ENCODE measurements at places on chromosomes 3 and 15.
A peak's percentile ranks its signal among the peaks of the same experiment; 100 is the strongest.

DNA sequence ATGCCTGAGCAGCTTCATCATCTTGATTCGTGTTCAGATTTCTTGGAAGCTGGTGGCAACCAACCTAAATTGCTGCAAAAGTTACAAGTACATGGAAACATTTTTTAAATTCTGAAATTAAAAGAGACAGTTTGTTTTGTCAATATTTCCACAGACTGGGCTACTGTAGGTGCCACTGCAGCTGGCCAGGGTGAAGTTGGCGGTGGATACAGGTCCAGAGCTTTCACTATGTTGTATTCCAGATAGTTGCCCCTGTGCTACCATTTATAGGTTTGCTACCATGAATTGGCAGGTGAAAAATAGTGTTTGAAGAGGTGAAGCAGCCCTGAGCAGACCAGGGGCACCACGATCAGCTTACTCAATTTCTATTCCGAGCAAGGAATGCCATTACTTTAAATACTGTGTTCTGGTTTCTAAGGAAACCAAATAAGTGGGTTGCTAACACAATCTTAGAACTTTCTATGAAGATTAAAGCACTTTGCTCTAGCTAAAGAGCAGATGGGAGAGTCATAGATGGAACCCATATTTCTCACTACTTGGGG lies 21.2 kb upstream of the SHC4 start:
- no peak for DNase-seq

- no peak for DNase-seq
These were observed 491.8 kb downstream of the ZPLD1 start for GRCh38 chr3:102926618-102927017.

DNA sequence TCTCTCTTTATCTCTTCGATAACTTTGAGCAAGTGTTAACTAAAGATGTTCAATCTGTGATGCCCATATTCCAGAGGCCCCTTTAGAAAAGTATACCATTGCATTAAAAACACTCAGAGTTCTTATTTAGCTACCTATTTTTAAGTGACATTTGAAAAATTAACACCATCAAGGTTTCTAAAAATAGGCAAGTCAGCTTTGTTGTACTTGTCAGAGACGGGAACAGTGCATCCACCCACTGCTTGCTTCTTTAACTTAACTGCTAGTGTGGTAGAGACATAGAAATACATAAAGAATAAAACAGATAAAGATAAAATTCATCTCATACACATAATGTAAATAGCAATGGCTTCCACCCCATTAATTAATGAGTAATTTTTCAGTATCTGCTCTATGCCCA lies 66.0 kb downstream of the IGSF11 start:
- DNase-seq: no peak

- no peak for DNase-seq
These were observed 847.7 kb downstream of the ROBO2 start for GRCh38 chr3:77887611-77888010.

DNA sequence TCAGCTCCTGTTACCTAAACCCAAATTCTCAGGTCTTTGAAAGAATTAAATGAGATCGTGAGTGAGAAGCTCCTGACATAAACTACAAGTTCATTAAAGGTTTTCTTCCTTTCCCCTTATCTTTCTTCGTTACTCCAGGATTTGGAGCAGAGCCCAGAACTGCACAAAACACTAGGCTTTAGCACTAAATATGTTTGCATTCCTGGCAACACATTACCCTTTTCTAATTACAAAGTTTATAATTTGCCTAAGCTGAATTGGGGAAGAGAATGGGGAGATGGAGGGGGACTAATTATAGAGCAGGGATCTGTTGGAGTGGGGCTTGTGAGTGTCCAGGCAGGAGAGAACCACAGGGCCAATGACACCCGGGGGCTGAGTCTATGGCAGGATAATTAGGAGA lies 109.7 kb downstream of the SV2B start:
- DNase-seq: no peak

DNA sequence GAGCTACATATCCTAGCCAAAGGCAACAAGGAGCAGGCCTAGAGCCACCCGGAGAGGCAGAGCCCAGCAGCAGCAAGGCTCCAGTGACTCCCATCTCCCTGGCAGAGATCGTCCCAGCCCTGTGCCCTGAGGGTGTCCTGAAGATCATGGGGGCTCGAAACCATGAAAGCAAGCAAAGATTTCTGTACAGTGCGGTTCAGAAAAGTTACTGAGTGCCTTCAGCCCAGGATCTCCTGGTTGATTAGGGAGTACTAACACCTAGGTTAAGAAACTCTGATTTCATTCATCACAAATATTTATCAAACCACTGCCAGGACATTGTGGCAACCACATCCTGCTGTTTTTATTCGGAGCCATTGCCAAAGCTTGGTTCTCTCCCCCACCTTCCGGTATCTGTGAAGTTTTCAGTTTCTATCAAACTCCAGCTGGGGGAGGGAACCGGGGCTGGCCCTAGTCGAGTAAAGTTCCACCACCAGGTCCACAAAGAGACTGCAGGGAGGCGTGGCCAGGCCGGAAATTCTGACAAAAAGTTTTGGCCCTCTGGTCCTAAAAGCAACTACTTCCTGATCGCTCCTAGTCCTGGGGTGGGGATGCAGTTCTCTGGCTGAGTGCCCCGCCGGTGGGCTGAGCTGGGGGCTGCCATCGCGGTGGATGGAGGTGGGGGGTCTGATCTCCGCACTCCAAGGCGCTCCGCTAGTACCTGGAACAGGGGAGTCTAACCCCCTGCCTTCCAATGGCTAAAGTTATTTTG lies 1.2 kb downstream of the RAB43 start:
- DNase-seq: peak; percentile 95

- DNase-seq: no peak
These were observed 38.2 kb downstream of the SHQ1 start for GRCh38 chr3:72810063-72810462.

DNA sequence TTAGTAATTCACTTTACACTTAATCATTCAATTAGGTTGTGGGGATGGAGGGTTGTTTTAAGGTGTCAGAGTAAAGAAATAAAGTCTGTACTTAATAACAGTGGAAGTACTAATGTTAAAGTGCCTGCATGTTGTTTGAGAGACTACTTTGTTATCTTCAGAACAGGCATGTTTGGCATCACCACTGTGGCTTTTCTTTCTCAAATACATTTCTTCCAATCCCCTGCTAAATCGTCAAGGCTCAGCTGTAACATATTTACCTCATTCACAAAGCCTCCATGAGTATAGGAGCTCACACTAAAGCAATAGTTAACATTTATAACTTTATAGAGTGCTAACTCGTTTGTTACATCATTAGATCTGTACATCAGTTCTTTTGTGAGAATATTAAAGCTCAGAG lies 2.6 kb downstream of the TIMMDC1 start:
- no peak for DNase-seq

DNA sequence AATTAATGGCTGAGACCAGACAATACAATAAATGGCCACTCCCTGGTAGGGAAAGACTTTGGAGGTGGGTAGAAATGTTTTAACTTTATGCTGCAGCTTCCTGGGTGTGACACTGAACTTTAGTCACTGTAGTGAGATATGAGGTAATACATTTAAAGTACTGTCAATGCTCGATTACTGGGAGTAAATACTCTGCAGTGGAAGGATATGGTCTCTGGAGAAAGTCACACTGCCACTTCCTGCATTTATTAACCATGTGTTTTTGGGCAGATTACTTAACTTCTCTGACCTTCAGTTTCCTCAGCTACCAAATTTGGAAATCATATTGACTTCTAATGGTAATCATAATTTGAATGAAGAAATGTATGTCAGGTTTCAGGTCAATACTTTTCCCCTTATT lies 317.1 kb upstream of the TGFBR2 start:
- no peak for DNase-seq

GRCh38 chr3:49566312-49566711 lies 12.0 kb downstream of the BSN start:
- no peak for DNase-seq

GRCh38 chr3:188292827-188293226 lies 138.9 kb downstream of the LPP start:
- DNase-seq: no peak

- DNase-seq: no peak
These were observed 278.0 kb upstream of the NECTIN3 start for GRCh38 chr3:110793611-110794010.

DNA sequence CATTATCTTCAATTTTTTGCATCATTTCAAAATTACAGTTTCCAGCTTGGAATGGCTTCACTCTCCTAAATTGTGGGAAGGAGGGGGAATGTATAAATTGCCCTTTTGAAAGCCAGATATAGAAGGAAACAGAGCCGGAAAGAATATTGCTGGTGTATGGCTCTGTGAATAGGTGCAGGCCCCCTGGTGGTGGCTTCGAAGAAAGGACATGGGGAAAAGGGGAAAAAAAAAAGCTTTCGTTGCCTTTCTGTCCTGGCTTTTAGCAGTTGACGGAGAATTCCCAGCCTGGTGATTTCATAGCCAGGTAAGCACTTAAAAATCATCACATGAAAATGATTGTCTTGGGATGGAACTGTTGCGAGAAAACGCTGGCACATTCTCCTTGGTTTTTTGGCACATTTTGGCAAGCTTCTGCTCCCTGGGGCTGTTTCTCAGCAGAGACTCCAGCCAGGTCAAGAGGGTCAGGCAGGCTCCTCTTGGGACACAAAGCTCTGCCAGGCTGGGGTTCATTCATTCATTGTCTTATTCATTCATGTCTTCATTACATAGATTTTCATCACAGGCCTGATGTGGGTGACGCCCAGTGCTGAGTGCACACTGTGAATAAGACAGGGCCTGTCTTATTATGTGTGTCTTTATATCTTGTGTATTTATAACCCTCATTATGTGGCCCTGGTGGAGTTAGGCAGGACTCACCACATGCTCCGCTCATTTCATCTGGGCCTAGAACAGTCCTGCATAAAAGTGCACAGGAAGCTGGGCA lies 300.0 kb upstream of the TPM1 start:
- DNase-seq: peak; percentile 23

DNA sequence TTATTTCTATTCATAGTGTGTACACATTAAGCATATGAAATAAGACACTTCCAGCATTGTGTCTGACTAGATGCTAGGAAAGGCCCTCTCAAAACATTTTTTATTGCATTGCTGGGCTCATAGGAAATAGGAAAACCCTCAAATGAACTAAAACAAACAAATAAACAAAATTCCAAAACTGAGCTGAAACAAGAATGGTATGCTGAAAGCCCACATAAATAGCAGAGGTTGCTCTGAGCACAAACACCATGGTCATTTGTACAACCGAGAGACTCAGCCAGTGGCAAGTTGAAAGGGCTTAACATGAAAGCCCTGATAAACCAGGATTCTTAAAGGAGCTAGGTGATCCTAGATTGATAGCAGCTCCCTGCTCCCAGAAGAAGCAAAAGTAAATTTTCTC lies 310.0 kb upstream of the WNT5A start:
- no peak for DNase-seq

DNA sequence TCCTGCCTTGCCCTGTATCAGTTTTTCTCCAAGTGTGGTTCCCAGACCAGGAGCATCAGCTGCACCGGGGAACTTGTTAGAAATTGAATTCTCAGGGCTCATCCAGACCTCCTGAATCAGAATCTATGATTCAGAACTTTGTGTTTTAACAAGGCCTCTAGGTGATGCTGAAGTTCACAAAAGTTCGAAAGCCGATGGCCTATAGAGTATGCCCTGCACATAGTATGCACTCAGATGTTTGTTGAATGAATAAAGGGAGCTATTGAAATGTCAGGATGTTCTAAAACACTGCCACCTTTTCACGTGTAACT lies 664 bp upstream of the LARP6 start:
- no peak for DNase-seq

DNA sequence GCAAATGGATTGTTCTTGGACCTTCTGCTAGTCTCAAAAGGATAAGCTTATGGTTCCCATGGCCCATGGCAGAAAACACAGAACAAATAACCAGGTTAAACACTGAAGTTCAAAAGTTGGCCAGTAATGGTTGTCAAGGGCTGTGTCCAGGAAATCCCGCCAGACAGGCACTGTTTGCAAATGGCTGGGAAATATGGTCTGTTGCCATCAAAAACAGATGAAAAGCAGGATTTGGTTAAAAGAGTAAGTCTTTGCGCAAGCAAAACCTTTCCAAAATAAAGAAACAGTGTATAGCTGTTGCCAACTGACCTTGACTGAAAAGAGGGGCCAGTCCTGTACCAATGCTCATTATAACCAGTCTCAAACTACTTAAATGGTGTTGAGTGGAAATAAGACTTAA lies 58.6 kb downstream of the WWTR1 start:
- DNase-seq: no peak

DNA sequence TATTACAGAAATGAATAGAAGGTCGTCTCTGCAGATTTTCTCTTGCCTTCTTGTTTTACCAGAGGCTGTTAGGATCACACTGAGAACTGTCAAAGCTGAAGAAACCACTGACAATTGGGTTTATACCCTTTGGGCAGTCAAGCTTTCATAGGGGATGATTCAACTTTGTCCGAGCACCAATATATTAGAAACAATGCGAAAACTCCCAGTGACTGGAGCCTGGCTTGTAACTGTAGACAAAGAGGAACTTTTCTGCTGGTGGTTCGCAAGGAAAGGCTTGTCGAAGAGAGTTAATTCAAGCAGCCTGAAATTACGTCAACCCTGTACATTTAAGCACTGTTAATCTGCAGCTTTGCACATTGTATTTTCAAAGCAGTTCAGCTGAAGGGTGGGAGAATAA lies 193.2 kb upstream of the ZNF385D start:
- no peak for DNase-seq

- no peak for DNase-seq
These were observed 3.5 kb upstream of the PCSK6 start for GRCh38 chr15:101492766-101493692.

DNA sequence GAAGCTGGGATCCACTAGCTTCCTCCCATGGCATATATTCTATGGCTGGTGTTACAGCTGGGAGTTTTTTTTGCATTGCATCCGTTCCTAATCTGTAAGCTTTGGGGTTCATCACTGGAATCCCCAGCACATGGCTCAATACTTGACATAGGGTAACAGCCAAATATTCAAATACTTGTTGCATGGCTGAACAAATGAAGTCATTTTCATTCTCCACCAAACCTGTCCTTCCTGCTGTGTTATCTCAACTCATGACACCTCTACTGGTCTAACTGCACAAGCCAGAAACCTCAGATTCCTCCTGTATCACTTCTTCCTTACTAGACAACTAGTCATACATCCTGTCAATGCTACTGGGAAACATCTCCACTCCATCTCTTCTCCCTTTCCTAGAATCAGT lies 43.4 kb downstream of the ST3GAL6 start:
- no peak for DNase-seq

- no peak for DNase-seq
These were observed 137.9 kb downstream of the SSR3 start for GRCh38 chr3:156416846-156417558.

GRCh38 chr3:46065294-46065705 lies 38.0 kb upstream of the XCR1 start:
- DNase-seq: peak; percentile 89

- DNase-seq: no peak
These were observed 8.1 kb upstream of the PRSS50 start for GRCh38 chr3:46725621-46726314.

Measured in CD4-positive, alpha-beta T cell treated with Interleukin-6 at 100 ng/mL for 8 hours (primary cell).